ENCODE measurements at places on chromosomes 6 and 20. TPM values are rescaled to one million over a fixed set of nuclear protein-coding genes. Genes with fewer than 3 reads are reported as not detected.

GLO1 gene
- total RNA-seq: 72.5 TPM

HDGFL1 gene
- not detected for total RNA-seq

BPI gene
- 0.51 TPM for total RNA-seq

HSPA1L gene
- 2.1 TPM for total RNA-seq

TTLL9 gene
- 2.6 TPM for total RNA-seq

OOEP gene
- total RNA-seq: not detected

CYP24A1 gene
- total RNA-seq: not detected

GRCh38 chr6:143842461-143842901 is 657 bp upstream of the LTV1 start:
- DNase-seq: no peak

GRCh38 chr6:136549300-136550044 is 750 bp downstream of the MAP7 start:
- DNase-seq: peak; percentile 40

- no peak for DNase-seq
Observed at GRCh38 chr20:61299104-61299503, 47.0 kb downstream of the CDH4 start.

DNA sequence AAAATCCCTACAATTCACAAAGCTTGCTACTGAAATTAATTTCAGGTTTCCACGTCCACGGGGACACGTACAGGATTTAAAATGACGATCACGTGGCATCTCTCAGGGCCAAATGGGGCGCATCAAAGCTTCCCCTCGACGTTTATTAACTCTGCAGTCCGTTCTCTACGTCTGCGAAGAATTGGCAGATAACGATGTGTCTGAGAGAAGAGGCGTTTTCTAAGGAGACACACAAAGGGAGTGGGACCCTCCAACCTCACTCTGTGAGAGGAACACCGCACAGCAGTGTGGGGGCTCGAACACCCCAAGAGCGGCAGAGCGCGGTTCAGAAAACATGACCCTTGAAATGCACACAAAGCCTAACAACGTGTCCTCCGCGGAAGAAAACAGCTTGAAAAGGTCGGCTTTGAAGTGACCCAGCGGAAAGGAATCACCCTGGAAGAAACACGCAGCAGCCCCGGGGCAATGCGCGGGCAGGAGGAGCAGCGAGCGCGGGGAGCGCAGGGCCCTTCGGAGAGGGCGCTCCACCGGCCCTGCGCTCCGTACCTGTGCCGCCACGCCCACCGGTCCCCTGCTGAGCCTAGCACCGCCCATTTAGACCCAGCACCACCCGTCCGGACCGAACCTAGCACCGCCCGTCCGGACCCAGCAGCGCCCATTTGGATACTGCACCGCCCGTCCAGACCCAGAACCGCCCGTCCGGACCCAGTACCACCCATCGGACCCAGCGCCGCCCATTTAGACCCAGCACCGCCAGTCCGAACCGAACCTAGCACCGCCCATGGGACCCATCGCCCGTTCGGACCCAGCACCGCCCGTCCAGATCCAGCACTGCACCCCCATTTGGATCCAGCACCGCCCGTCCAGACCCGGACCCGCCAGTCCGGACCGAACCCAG is 1.1 kb upstream of the AFDN start:
- DNase-seq: peak; percentile 90

DNA sequence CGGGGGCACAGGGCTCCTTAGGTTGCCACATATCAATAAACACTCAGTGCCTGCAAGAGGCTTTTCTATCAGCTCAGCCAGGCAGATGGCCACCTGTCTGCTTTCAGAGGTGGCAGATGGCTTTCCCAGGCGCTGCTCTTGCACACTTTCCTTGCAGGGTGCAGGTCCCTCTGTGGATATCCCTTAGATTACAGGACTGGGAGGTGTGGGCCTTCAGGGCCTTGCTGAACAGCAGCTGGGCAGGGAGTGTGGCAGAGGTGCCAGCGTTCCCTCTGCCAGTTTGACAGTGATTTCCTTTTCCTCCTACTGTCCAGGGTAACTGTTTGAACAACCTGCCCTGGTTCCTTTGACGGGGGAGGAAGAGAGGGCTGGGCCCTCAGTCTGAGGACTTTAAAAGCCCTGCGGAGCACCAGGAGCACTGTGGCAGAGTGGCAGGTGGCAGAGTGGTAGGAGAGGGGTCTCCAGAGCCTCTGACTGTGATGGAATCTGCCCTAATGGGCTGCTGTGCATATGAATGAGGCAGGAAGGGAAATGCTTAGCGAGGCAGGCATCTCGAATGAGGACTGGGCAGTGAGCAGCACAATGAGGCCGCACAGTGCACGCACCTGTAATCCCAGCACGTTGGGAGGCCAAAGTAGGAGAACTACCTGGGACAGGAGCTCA is 34.2 kb downstream of the ABHD12 start:
- DNase-seq: no peak

DNA sequence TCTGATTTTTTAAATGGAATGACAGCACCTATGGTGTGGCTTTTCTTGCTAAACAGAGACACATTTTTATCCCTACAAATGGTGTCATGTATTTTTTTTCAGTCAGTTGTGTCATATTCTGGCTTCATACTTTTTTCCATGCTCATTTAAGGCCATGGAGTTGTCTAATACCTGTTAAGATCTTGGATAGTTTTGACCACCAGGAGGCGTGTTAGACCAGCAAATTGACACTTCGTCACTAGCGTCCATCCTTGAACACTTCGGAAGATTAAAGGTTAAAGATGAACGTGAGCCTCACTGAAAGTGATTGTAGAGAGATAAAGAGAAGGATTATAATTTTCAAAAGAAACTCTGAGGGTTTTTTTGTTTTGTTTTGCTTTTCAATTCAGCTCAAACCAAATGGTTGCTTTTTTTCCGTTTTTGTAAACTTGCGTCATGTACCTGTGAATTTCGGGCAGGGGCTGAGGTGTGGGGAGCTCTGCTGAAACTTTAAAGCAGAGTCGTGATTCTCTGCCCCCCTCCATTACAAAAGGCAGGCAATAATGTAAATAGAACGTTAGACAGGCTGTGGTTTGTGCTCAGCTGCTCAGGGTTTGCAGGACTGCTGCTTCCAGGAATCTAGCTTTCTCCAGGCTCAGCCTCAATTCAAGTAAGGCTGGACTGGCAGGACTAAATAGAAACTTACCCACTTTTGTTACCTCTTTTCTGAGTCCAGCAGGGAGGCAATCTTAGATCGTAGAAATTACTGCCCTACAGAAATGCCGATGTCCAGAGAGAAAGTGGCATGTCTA is 245.1 kb downstream of the FOXA2 start:
- no peak for DNase-seq

DNA sequence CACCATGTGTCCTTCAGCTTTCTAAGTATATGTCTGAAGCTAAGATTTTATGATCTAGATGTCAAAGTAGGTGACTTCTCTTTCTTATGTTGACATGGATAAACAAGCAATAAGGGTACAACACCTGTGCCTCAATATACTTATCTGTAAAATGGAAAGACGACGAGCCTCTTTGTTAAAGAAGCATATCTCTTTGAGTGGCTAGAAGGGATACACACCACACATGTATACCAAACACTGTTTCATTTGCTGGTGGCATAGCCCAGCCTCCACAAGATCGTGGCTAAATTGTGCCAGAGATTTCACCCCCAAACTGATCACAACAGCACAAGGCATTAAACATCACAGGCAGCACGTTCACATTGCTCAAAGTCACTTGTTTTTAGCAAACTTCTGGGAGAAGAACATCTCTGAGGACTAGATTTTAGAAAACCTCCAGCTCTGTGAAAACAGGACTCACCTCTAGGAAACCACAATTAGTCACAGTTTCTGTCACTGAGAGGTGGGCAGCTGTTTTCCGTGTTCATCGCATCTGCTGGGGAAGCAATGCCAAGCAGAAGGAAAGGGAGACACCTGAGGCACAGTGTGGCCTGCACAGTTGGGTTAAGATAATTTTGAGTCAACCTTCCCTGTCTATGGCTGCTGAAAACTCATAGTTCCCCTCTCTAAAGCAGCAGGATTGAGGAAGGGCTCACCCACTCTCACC is 263.0 kb upstream of the PLCB4 start:
- no peak for DNase-seq

- DNase-seq: no peak
Observed at GRCh38 chr6:11645016-11645415, 107.5 kb downstream of the TMEM170B start.

DNA sequence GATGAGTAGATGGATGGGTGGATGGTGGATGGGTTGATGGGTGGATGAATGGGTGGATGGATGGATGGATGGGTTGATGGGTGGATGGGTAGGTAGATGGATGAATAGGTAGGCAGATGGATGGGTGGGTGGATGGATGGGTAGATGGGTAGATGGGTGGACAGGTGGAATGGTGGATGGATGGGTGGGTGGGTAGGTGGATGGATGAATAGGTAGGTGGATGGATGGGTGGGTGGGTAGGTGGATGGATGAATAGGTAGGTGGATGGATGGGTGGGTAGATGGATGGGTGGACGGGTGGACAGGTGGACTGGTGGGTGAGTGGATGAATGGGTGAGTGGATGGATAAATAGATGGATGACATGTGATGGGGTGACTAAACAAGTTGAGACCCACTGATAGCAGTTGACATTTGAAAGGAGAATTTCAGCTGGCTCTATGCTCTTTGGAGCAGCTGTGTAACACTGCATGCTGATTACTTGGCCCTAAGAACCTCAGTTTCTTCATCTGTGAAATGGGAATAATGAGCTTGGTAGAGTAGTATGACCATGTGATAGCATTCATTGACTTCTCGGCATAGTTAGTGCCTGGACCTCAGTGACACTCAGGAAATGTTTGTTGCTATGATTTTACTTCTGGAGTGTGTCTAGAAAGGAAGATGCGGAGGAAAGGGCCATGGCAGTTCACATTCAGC is 184.3 kb downstream of the NFATC2 start:
- no peak for DNase-seq

- DNase-seq: no peak
Observed at GRCh38 chr6:87100216-87100615, 5.3 kb upstream of the CGA start.

DNA sequence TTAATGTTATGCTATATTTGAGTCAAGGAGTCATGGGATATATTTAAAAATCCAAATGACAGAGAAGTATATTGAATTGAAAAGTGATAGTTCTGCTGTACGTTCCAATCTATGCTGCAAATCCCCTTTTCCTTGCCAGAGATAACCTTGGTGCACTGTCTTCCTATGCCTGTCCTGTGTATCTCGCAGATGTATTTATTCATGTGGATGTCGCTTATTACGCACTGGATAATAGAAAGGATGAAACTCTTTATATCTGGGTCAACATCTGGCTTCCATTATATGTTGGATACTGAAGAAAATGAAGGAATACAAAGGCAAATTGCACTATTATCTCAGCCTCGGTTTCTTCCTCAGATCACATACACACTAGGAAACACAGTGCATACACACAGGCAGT is 331.3 kb downstream of the BCKDHB start:
- no peak for DNase-seq

- no peak for DNase-seq
Observed at GRCh38 chr6:90118581-90118980, 178.1 kb downstream of the BACH2 start.

- no peak for DNase-seq
Observed at GRCh38 chr6:124963416-124963785, 1.2 kb downstream of the RNF217 start.

DNA sequence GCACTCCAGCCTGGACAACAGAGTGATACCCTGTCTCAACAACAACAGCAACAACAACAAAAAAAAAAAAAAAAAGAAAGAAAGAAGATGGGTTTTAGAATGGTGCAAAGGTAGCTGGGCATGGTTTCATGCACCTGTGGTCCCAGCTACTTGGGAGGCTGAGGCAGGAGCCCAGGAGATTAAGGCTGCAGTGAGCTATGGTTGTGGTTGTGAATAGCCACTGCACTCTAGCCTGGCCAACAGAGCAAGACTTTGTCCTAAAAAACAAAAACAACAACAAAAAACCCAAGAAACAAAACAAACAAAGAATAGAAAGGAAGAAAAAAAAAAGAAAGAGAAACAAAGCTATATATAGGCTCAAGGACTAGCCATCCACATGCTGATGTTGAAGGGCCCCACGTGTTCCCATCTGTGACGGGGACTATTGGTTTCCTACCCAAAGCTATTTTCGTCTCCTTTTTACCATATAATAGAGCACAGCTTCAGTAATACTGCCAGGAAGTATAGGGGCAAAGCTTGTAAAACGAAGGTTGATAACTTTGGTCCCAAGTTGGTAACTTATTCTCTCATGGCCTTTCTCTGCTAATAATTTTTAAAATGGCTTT is 7.9 kb upstream of the EEF1E1 start:
- DNase-seq: no peak

DNA sequence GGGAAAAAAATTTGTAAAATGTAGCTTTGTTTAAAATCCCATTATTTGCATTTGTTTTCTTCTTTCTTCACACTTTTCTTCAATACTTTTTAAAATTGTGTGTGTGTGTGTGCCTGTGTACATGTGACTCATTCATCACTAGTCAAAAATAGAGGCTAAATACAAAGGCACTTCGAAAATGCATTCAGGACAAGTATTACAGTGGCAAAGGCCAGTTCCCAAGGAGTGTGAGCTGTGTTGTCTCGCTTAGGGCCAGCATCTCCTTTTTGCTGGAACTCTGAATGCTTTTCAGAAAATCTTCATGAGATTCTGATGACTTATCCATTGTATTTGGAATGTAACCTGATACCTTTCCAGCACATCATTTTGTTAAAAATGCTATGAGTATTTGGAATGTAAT is 288.5 kb upstream of the CNR1 start:
- DNase-seq: no peak

- no peak for DNase-seq
Observed at GRCh38 chr6:16974387-16974673, 127.5 kb upstream of the STMND1 start.

DNA sequence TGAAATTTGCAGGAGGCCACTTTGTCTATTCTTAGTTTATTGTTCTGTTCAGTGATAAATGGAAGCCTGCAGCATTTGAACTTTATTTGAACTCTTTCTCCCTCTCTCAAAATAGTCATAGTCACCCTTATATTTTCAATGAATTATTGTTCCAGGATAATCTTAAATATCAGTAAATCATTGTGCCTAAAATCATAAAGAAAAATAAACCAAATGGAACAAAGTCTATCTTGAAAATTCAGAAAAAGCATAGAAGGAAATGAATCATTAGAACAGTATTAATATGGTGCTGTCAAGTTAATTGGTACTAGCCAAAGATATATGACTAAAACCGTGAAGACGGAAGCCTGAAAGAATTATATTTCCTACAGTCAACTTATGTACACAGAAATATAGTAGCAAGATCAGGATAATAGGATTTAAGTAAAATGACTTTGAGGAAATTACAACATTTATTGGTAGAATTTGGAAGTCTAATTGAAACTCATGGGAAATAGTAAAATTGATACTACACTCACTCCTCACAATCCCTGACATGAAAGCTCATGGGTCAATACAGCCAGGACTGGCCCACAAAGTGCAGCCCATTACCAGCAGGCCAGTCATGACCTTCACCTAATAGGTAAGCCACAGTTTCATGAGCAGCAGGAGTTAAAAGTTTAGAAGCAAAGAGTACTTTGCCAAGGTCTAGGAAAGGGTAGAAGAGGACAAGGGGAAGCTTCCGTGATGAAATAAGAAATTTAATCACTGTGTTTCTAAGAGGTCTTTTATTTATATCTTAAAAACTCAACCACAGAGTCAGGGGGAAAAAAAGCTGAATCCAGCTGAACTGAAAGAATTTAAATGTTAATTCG is 119.9 kb upstream of the ENPP5 start:
- DNase-seq: no peak

Data from upper lobe of left lung (tissue), 6 donors.